Tibial nerve (tissue), 4 donors: ENCODE measurements at places on chromosomes 5 and 9. TPM values are rescaled to one million over a fixed set of nuclear protein-coding genes. Genes with fewer than 3 reads are reported as not detected.

DNA sequence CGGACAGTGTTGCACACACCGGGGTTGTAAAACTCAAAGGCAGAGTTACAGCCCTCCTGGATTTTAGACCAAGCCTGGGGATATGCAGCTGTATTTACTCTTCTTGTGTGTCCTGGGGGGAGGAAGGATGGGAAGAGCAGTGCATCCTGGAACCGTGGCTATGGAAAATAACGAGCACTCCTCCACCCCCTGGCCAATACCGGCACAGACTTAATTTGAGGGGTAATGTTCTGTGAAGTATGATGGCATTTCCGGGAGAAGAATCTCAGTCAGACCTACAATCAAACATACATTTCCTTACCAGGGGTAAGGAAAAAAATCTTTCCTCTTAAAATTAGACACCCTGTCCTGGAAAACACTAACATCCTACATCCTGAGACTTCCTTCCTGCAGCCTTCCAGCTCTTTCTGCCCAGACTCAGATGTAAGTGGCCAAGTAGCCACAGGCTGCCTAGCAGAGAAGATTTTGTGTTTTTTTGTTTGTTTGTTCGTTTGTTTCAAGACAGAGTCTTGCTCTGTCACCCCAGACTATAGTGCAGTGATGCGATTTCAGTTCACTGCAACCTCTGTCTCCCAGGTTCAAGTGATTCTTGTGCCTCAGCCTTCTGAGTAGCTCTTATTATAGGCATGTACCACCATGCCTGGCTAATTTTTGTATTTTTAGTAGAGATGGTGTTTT is 11.0 kb upstream of the ERMP1 start:
- no peak for DNase-seq

GRCh38 chr5:44665101-44665701 is 143.5 kb upstream of the MRPS30 start:
- no peak for DNase-seq

- no peak for DNase-seq
Observed at GRCh38 chr5:151679421-151680155, 7.1 kb downstream of the SPARC start.

- no peak for DNase-seq
Observed at GRCh38 chr5:69048230-69048629, 45.6 kb upstream of the SLC30A5 start.

DNA sequence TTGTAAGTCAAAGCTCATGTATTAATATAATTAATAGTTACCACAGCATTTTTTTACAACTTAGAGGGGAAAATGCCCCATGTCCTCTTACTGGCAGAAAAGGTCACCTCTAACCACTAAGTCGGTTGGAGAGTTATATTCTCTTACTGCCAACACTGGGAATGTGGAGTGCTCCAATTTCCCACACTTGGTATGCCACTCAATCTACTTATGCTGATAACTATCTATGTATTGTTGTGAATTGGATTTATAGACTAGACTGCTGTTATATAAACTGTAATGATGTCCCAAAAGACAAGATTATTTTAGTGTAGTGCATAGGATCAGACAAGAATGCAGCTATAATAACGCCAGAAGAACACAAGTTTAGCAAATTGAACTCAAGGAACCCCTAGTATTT is 2385.2 kb upstream of the C9orf72 start:
- no peak for DNase-seq

DNA sequence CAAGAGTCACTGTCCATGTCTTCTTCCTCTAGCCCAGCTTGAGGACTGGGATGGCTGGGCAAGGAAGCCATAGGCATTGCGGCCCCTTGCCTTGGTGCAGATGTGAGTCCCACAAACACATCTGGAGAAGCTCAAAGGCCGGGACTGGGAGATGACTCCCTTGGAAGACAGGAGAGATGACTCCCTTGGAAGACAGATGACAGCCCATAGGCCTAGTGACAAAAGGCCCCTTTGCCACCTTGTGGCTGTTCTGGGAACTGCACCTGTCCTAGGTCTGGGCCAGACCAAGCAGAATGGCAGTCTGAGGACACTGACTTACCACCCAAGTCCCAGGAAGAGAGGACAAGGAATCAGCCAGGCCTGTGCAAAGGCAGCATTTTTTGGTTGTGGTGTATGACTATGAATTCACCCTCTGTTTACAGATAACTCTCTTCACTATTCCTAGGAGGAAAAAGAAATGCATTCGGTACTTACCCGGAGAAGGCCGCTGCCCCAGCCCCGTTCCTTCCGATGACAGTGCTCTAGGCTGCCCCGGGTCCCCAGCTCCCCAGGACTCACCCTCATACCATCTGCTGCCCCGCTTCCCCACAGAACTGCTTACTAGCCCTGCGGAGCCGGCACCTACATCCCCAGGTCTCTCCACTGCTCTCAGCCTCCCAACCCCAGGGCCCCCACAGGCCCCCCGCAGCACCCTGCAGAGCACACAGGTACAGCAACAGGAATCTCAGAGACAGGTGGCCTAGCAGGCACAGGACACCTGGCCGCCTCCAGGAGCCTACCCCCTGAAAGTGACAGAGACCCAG is 30.8 kb downstream of the SKP1 start:
- peak; percentile 85 for DNase-seq

DNA sequence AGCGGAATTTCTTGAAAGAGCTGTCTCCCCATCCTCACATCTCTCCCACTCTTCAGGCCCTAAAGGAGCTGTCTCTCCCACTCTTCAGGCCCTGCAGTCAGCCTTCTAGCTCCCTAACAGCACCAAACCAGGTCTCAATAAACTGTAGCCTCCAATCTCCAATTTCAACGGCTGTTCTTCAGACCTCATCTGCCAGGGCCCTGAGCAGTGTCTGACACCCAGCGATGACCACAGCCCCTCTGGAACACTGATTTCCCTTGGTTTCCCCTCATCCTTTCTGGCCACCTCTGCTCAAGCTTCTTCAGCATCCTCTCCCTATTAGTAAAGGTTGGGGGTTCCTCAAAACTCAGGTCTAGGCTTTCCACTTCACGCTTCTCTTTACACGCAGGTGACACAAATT is 1.6 kb upstream of the P4HA2 start:
- no peak for DNase-seq

DNA sequence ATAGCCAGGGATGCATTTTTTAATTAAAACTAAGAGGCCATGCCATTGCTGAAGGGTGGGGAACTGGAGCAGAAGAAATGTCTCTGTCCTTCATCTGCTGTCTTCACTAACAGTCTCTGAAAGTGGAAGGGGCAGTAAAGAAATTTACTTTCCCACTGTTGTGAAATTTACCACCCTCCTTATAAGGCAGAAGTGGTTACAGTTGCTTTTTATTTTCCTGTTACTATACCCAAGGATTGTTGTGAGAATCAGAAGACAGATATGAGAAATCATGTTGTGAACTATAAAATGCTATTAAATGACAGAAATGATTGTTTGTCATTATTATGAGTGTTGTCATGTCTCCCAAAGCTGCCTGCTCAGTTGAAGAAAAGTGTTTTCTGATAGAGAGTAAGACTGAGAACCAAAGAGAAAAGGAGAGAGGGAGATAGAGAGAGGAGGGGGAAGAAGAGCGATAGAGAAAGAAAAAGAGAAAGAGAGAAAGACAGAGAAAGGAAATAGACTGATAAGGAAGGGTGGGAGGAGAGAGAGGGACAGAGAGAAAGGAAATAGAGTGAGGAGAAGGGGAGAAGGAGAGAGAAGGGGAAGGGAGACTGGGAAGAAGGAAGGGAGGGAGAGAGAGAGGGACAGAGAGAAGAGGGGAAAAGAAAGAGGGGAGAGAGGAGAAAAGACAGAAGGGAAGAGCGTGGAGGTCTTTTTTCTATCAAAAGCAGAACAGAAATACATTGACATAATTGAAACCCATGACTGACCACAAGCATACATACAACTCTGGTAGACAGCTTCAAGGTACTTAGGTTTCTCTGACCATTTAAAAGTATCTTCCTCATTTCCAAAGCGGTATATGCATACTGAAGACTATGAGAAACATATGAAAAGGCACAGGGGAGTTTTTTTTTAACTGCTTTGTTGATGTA is 22.5 kb downstream of the SEC61B start:
- DNase-seq = no peak

- DNase-seq = no peak
Observed at GRCh38 chr5:139797856-139798510, 2.4 kb downstream of the PSD2 start.

- no peak for DNase-seq
Observed at GRCh38 chr9:119257592-119257991, 111.6 kb downstream of the BRINP1 start.

DNA sequence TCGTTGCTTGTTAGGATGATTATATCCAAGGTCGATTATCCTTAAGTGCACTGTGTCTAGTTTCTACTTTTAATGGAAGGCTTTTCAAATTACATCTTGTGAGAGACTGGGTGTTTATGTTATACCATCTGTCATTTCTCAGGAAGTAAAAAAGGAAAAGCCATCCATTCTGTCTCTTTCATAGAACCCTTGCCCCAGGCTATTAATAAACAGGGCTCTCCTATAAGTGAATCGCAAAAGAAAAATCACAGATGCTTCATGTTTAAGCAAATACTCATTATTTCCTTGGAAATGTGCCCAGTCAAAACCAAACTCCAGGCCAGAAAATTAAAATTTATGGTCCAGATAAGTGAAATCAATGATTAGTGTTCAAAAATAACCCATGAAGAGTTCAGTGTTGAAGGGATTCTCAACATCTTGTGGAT is 58.1 kb downstream of the STARD4 start:
- DNase-seq = no peak

DNA sequence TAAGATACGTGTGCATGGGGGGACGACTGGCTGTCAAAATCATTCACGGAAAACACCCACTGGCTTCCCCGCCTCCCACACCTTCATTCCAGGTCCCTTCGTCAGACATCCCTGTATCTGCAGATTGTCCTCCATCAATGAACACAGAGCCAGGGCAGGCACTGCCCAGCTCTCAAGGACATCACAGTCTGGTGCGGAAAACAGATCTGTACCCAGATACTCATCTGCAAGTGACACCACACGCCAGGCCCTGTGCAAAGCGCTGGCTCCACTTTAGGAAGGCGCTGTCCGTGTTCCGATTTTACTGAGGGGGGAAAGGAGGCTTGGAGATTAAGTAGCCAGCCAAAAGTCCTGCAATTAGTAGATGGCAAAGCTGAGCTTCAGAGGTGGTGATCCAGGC is 72.3 kb downstream of the OLFM1 start:
- DNase-seq = no peak

GRCh38 chr5:45454114-45454513 is 242.1 kb downstream of the HCN1 start:
- no peak for DNase-seq

GRCh38 chr9:101495810-101496209 is 37.8 kb upstream of the RNF20 start:
- no peak for DNase-seq

Gene SLC36A2
- 22.9 TPM for total RNA-seq

Gene MAMDC4
- 5.1 TPM for total RNA-seq

Gene PNPLA7
- 12.3 TPM for total RNA-seq

Gene SAXO1
- 0.39 TPM for total RNA-seq

Gene GPR151
- total RNA-seq = not detected

Gene GHR
- 39.6 TPM for total RNA-seq
